ENCODE measurements at places on chromosomes 6 and 20.

- DNase-seq: no peak
Measured at GRCh38 chr6:170523256-170524171, 29.6 kb downstream of the PSMB1 start.

DNA sequence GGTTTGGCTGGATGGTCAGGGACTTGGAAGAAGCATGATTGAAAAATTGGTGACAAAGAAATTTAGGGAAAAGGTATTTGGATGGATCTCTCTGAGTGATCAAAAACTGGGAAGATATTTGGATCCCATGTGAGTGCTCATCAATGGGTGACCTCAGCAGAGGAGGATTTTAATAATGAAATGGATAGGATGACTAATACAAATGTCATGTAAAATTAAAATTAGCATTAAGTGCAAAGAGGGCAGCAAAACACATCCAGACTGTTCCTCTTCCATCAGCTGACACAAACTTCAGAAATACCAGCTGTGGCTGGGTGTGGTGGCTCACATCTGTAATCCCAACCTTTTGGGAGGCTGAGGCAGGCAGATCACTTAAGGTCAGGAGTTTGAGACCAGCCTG, 151.7 kb downstream of the THBS2 start:
- no peak for DNase-seq

DNA sequence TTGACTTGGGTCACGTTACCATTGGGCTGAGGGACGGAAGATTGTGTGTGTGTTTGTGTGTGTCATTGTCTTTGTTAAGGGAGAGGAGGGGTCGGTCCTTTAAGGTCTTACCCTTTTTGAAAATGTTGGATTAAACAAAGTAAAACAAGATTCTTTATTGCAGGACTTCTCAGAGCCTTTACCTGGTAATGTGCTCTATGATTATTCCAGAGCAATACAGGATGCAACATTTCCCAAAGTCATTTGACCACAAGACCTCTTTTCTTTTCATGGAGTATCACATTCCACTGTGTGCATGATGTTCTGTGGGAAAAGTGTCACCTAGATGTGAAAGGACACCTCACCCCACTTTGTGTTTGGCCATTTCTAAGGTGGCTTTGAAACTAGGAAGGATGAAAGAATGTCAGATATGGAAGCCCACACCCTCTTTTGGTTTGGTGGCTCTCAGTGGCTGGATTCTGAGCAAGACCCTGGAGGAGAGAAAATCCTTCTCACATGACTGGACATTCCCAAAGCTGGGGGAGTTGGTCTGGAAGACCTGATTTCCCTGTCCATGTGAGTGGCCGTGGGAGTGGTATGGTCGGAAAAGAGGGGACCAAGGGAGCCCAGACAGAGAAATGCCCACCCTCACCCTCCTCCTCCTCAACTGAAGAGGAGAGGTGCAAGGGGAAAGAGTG, 18.2 kb upstream of the ZNF831 start:
- no peak for DNase-seq

DNA sequence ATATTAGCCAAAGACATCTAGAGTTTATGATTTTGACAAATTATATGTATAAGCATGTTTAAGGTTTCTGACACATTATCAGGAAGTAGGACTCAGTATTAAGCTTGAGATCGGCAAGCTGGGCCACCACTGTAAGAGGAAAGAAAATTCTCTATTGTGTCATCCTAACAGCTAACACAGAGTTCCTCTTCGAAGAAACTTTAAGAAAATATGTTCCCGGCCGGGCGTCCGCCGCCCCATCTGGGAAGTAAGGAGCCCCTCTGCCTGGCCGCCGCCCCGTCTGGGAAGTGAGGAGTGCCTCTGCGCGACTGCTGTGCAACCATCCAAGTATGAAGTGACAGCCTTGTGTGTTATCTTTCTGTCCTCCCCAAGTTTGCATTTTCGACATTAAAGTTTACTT, 23.0 kb downstream of the USP49 start:
- DNase-seq: no peak

DNA sequence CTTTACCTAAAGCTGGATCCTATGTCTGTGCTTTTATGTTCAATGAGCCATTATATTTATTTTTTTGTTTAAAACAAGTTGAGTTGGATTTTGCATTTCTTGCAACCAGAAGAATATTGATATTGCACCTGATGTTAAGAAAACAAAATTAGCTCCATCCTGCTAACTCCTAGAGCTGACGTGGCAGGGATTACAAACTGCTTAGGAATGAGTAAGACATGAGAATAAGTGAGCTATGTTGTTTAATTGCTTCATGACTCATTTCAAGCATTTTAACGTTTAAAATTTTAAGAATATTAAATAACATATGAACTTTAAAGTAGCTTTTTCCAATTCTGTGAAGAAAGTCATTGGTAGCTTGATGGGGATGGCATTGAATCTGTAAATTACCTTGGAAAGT, 663.5 kb downstream of the EPM2A start:
- DNase-seq: peak; percentile 64

- no peak for DNase-seq
Measured at GRCh38 chr20:52668626-52669025, 303.5 kb upstream of the TSHZ2 start.

- DNase-seq: no peak
Measured at GRCh38 chr20:42368910-42369309, 750.7 kb upstream of the CHD6 start.

GRCh38 chr20:48603819-48604405, 223.9 kb downstream of the PREX1 start:
- DNase-seq: no peak

DNA sequence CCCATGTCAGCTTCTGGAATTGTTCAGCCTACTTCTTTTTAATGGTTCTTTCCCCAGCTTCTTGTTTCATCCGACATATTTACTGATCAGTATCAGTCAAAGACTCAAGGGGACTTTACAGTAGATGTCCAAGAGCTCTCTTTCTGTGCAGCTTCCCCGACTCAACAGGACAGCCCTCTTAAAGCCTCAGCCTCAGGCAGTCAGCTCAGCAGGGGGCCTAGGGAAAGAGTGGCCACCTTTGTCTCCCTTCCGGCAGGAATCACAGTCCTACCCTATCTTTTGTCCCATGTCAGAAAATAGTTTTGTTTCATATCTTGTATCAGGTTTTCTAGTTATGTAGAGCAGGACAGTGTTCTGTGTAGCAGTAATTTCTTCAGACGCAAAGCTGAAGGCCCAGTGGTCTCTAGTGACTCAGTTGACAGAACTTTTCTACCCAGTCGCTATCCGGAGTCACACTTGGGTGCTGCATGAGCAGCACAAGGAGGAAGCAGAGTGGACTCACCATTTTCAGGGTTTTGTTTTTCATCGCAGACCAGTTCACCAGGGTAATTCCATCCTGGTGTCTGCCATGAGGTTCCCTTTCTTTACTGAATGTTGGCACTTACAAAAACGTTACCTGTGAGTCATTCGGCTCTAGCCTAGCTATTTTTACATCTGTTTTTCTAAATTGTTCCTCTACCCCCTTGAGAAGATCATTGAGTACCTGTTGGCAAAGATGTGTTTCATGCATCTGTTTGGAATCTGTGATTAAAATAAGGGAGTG, 47.7 kb downstream of the SPATA2 start:
- no peak for DNase-seq

DNA sequence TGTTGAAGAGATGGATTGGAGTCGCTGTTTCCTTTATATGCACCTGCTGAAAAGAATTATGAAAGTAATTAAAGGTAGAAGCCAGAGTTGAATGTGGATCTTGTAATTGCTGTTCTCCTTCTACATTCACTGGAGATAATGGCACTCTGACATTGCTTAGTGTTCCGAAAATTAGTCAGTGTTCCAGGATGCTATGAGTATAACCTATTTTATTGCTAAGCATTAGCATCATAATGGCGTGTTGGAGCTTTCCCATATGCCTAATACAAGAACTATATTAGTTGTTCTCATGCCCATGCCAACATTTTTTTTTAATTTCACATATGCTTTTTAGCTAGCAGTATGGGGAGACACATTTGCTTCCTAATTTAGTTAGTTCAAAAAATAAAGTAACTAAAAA, 236.4 kb downstream of the ARHGAP18 start:
- no peak for DNase-seq

DNA sequence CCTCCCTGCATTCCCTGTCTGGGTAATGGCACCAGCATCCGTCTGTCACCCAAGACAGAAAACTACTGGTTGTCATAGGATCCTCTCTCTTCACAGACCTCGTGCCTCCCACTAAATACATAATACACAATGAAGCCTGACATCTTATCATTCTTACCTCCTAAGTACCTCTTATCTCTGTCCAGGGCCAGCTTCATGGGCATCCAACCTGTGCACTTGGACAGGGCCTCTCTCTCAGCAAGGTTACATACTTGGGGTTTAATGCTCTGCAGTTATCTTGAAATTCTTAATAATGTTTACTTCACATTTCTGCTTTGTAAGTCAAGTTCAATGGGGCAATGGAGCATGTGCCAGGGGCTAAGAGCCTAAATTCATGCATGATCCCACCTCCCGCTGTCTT, 30.8 kb upstream of the KLHL31 start:
- no peak for DNase-seq

DNA sequence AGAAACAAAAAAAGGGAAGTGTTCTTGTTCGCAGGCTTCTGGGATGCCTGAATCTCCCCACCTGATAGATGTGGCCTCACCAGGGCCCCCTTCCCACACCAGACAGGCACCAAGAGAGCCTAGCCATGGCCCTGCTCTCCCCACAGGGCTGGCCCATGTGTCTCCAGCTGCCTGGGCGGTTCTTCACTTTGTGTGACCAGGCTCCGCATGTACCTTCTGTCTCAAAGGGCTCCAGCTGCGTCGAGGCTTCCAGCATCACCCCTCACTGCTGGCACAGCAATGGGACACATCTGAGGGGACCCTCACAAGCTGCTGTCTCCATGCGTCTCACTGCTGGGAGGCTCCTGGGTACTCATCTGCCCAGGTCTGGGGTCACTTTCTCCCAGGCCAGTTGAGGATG, 362.9 kb downstream of the ZFAND3 start:
- no peak for DNase-seq

GRCh38 chr6:12605888-12606345, 110.7 kb upstream of the PHACTR1 start:
- DNase-seq: peak; percentile 36

DNA sequence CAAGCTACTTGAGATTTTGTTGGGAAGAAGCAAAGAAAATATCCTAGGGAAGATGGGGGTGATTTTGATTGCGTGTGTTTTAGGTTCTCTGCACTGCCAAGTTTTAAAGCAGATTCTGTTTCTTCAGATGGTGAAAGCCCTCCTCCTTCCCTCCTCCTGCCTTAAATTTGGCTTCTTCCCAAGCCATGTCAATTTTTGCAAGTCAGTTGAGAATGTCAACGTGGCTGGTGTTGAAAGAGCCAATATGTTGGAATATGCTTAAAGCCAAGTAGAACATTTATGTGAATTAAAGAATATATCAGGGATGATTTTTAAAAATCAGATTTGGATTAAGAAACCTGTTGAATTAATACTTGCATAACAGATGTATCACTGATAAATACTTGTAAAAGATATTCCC, 270.8 kb downstream of the ARID1B start:
- DNase-seq: no peak

DNA sequence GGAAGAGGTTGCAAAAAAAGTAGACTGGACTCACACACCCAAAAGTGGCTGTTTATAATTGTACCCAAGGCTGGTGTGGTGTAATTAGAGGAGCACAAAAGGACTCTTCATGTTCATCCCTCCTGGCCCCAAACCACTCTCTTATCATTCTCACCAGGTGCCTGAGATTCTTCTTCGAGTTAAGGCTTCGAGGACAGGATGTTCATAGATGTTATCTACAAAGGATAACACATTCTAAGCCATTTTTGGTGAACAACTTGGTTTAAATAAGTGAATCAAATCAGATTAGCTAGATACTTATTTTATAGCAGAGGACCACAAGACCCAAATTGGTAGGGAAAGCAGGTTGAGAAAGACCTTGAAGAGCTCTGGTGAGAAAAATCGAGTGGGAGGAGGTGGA, 73.1 kb upstream of the SUPT3H start:
- no peak for DNase-seq

DNA sequence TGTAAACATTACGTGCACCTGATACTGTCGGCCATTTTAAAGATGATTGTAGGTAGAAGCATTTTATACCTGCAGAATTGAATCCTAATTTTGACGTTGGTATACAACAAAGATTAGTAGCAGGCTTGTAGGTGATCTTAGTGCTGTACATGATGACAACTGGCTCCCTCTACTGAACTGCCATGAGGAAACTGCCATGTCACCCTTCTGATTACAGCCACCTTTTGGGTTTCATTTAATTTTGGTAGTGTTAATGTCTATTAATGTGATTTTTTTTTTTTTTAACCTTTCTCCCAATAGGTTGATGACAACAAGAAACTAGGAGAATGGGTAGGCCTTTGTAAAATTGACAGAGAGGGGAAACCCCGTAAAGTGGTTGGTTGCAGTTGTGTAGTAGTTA, 2.3 kb downstream of the RPS12 start:
- DNase-seq: no peak

DNA sequence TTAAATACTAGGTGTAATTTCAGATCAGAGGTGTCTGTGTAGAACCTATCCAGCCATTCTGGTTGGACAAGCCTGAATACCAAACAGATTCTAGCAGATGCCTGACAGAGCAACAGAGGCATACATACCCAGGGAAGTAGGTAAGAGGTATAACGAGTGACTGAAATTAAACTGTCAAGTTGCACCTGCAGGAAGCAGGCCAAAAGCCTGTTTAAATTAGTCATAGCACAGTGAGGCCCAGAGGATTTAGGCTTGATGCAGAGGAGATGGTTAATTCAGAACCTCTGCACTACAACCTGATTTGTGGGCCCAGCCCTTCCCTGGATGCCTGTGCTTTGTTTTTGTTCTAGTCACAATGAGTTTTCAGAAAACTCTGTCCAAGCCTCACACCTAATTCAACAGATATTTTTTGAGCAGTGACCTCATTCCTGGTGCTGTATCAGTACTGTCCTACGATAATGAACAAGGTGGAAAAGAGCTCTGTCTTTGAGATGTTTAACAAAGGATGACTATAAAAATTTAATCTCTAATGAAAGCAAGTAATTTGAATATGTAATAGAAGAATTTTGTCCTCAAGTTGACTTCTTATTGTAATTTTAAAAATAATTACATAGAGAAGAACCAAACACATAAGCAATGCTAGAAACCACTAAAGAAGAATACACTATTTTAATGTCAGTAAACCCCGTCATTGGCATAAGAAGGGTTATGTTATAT, 31.7 kb downstream of the C6orf58 start:
- DNase-seq: no peak

GRCh38 chr6:143747347-143747842, 69.6 kb downstream of the PHACTR2 start:
- DNase-seq: no peak

DNA sequence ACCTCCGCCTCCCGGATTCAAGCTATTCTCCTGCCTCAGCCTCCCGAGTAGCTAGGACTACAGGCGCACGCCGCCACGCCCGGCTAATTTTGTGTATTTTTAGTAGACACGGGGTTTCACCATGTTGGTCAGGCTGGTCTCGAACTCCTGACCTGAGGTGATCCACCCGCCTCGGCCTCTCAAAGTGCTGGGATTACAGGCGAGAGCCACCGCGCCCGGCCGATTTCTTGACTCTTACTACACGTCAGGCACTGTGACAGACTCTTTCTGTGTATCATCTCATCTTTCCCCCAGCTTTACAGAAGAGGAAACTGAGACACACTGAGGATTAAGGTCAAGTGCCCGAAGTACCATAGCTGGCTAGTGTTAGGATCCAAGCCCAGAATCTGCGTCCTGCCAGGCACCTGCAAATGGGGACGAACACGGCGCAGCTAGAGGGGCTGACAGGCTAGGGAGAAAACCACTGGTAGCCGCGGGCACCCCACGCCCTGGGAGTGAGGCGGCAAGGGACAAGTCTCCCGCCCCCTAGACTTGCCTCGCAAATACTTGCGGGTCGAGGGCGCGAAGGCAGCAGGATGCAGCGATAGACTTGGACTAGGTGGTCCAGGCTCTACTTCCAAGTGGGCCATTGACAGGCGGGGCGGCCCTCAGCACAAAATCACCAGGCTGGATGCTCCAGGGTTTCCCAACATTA, 1.1 kb upstream of the TAF8 start:
- DNase-seq: no peak
